ENCODE measurements at places on chromosomes 3 and 15. TPM values are rescaled to one million over a fixed set of nuclear protein-coding genes. Genes with fewer than 3 reads are reported as not detected.

DNA sequence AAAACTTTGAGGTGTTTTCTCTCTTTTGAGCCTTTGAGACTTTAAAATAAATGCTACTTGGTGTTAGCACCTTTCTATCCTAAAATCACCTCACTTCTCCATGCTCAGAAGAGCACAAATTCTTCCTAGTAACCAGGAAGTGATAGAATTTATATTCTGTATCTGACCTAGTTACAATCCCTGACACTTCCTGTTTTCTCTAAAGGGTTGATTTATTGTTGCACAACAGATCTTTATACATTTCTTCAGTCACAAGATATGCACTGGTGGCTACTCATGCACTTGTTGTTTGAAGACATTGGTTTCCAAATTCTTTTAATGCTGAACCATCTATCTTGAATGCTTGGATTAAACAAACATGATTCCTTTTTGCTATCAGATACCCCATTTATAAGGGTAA is 47.2 kb upstream of the CNTN3 start:
- H3K27ac ChIP-seq, result no peak overlapping the region
- no peak overlapping the region for H3K4me3 ChIP-seq
- DNase-seq, result no peak

DNA sequence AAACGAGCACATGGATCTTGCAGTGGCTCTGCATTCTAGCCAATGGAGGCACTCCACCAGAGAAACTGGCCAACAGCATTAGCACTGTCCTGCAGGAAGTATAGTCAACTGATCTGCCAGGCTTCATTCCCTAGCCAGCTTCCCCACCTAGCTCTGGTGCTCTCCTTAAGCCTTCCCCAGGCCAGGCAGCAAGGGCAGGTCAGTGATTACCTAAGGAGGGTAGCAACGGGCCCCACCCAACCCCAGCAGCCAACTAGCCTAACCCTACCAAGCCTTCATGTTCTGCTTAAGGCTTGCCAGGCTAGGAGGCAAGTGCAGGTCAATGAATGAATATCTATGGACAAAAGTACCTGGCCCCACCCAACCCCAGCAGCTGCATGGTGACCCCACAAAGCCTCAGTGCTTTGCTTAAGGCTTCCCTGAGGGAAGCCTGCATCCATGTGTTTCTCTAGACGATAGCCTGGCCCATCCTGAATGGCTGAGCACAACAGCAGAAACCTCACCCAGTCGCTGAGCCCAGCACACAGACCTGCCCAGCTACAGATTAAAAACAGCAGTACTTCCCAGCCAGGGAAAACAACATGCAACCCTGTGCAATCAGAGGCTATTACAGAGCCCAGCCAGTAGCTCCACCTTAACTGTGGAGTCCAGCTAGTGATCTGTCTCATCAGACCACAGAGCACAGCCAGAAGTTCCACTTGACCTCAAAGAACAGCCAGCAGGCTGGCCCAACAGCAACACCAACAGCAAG is 28.5 kb downstream of the THBS1 start:
- H3K4me1 ChIP-seq, result no peaks in the 10 kb centered on the region
- DNase-seq, result no peak
- no peaks in the 10 kb centered on the region for H3K27me3 ChIP-seq

DNA sequence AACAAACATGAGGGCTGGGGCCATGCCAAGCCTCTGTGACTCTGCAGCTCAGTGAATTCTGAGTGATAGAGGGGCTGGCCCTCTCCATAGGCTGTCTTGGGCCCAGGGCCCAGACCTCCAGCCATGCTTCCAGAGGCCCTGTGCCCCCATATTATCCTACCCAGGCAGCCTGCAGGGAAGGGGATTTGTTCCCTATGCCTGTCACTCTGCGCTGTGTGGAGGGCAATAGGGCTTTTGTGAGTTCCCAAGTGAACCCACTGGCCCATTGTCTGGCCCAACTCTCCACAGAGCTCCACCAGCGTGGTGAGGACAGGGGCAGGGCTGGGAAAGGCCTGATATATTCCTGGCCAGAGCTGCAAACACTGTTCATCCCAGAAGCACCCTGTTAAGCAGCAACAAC is 113.2 kb downstream of the EPHB1 start:
- no peaks in the 10 kb centered on the region for H3K36me3 ChIP-seq
- H3K4me1 ChIP-seq, result no peaks in the 10 kb centered on the region
- no peak overlapping the region for H3K27ac ChIP-seq
- H3K27me3 ChIP-seq, result no peaks in the 10 kb centered on the region

- no peak overlapping the region for H3K27ac ChIP-seq
- H3K27me3 ChIP-seq, result no peaks in the 10 kb centered on the region
- H3K36me3 ChIP-seq, result no peaks in the 10 kb centered on the region
- no peak overlapping the region for H3K4me3 ChIP-seq
- no peaks in the 10 kb centered on the region for H3K4me1 ChIP-seq
Measured at GRCh38 chr3:99330281-99330680, 308.1 kb upstream of the COL8A1 start.

GRCh38 chr3:100402256-100402655 is 917 bp downstream of the LNP1 start:
- peaks cover 39% of the 10 kb centered on the region for H3K4me1 ChIP-seq
- no peaks in the 10 kb centered on the region for H3K27me3 ChIP-seq
- H3K36me3 ChIP-seq, result no peaks in the 10 kb centered on the region
- H3K4me3 ChIP-seq, result peak overlapping the region; percentile 98
- peak overlapping the region; percentile 94 for H3K27ac ChIP-seq
- DNase-seq, result no peak

Gene GOLGA8T
- 0.20 TPM for total RNA-seq

Gene TICRR
- 0.09 TPM for total RNA-seq

- no peak for DNase-seq
- no peak overlapping the region for H3K4me3 ChIP-seq
- no peaks in the 10 kb centered on the region for H3K4me1 ChIP-seq
- H3K27me3 ChIP-seq, result no peaks in the 10 kb centered on the region
- no peaks in the 10 kb centered on the region for H3K36me3 ChIP-seq
Measured at GRCh38 chr3:71504250-71505036, 79.1 kb downstream of the FOXP1 start.

GRCh38 chr3:42514876-42515275 is 12.4 kb downstream of the VIPR1 start:
- H3K4me3 ChIP-seq, result no peak overlapping the region
- peaks cover 7% of the 10 kb centered on the region for H3K36me3 ChIP-seq
- no peaks in the 10 kb centered on the region for H3K27me3 ChIP-seq
- peak overlapping the region; percentile 66 for H3K27ac ChIP-seq

- no peaks in the 10 kb centered on the region for H3K36me3 ChIP-seq
- H3K4me1 ChIP-seq, result peaks cover 16% of the 10 kb centered on the region
- no peak for DNase-seq
- H3K4me3 ChIP-seq, result no peak overlapping the region
- no peak overlapping the region for H3K27ac ChIP-seq
Measured at GRCh38 chr15:96261575-96262034, 68.9 kb upstream of the NR2F2 start.

DNA sequence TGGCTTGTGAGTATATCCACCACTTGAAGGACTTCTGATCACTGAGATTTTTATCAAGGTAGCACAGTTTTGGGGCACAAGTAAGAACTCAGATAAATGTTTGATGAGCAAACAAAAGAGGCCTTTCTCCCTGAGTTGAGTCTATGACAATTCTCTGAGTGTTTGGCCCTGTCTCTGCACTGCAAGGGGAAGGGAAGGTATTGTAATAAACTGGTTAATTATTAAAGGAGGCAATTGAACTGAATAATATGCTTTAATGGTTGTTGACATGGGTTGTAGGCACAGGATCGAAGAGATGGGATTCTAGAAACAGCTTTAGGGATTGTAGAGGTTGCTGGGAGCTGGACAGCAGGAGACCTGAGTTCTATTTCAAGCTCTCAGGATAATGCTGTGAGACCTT is 95.0 kb upstream of the MRPL3 start:
- H3K27ac ChIP-seq, result no peak overlapping the region
- no peaks in the 10 kb centered on the region for H3K27me3 ChIP-seq
- H3K4me3 ChIP-seq, result no peak overlapping the region

Gene CHDH
- 10.9 TPM for total RNA-seq

DNA sequence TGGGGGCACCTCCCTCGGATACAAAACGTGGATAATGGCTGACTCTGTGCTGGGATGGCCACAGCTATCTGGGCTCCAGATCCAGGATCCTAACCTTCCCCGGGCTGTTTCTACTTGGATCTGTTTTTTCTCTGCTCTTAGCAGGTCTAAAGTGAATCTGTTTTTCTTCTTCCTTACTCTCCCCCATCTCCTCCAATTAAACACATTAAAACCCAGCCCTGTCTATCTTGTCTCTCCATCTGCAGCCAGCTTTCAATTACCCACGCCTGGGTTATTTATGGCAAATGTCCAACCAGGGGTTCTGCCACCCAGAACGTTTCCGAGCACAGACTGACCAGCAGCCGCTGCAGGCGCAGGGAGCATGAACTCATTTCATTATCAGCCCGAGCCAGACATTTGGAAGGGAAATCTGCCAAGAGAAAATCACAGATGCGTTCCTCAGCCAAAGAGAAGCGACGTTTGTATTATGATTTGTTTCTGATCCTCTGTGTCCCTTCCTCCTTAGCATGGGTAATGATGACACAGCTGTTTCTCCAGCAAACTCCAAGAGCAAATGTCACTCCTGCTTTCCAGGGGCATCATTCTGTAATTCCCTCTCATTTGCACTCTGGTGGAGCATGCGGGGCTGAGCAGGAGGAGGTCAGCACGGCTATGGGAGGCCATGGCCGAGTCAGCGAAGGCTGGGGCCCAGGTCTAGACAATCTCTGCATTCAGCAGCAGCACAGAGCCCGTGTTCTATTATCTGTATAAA is 42.0 kb downstream of the UMPS start:
- no peaks in the 10 kb centered on the region for H3K27me3 ChIP-seq
- H3K4me3 ChIP-seq, result no peak overlapping the region
- H3K4me1 ChIP-seq, result peaks cover 32% of the 10 kb centered on the region
- H3K36me3 ChIP-seq, result peaks cover 22% of the 10 kb centered on the region

Gene HPS3
- 19.9 TPM for total RNA-seq

Gene SEMA3G
- 27.6 TPM for total RNA-seq

DNA sequence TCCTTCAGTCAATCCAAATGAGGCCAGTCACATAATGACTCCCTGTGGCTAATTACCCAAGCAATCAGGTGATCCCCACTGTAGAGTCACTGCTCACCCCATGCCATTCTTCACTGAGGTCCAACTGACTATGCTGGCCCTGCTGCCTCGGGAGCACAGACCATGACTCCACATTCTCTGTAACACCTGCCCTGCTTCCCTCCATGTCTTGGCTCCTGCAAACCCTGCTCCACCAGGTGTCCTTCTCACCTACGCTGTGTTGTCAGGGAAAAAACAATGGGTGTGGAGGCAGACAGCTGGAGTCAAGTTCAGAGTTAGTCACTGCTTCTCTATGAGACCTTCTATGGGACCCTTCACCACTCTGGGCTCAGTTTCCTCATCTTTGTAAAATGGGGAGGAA is 6.1 kb upstream of the SFMBT1 start:
- no peaks in the 10 kb centered on the region for H3K27me3 ChIP-seq
- no peaks in the 10 kb centered on the region for H3K36me3 ChIP-seq
- H3K27ac ChIP-seq, result no peak overlapping the region
- no peak overlapping the region for H3K4me3 ChIP-seq
- peaks cover 6% of the 10 kb centered on the region for H3K4me1 ChIP-seq
- DNase-seq, result no peak

All from upper lobe of right lung (tissue), 1 donor.